ENCODE measurements at places on chromosomes 12 and 14. TPM values are rescaled to one million over a fixed set of nuclear protein-coding genes. Genes with fewer than 3 reads are reported as not detected.

- no peak for DNase-seq
These were observed 183.7 kb downstream of the TMTC3 start for GRCh38 chr12:88325816-88326189.

GRCh38 chr12:63976902-63977395 lies 132.4 kb downstream of the SRGAP1 start:
- no peak for DNase-seq

GRCh38 chr14:59085207-59085739 lies 103.2 kb upstream of the DAAM1 start:
- DNase-seq, result no peak

GRCh38 chr14:75595226-75595625 lies 16.8 kb downstream of the FLVCR2 start:
- DNase-seq, result no peak

- DNase-seq, result no peak
These were observed 47.9 kb downstream of the SEL1L start for GRCh38 chr14:81485781-81486180.

The TAS2R14 gene
- 5.5 TPM for total RNA-seq

The CCDC184 gene
- 0.41 TPM for total RNA-seq

The LUM gene
- 0.73 TPM for total RNA-seq
